ENCODE measurements at places on chromosomes 1 and 21. TPM values are rescaled to one million over a fixed set of nuclear protein-coding genes. Genes with fewer than 3 reads are reported as not detected.

C1orf226 gene
- 0.14 TPM for total RNA-seq

ZNF593OS gene
- total RNA-seq, result not detected

TSPEAR gene
- not detected for total RNA-seq

PPFIA4 gene
- 1.9 TPM for total RNA-seq

RPS27 gene
- total RNA-seq, result 1,502 TPM

VTCN1 gene
- not detected for total RNA-seq

VAV3 gene
- total RNA-seq, result 4.7 TPM

RUNX3 gene
- 136 TPM for total RNA-seq

FCRL1 gene
- total RNA-seq, result not detected

MSH4 gene
- 0.37 TPM for total RNA-seq

MATN1 gene
- total RNA-seq, result 0.31 TPM

JAM2 gene
- 1.4 TPM for total RNA-seq

TMEM39B gene
- total RNA-seq, result 20.3 TPM

SIPA1L2 gene
- total RNA-seq, result 10.8 TPM

WNT3A gene
- total RNA-seq, result 0.08 TPM

ATAD3C gene
- total RNA-seq, result 1.1 TPM

C1orf94 gene
- not detected for total RNA-seq

PLA2G2A gene
- total RNA-seq, result not detected

GBP5 gene
- 86.8 TPM for total RNA-seq

RGS8 gene
- total RNA-seq, result not detected

PCBP3 gene
- total RNA-seq, result 26.3 TPM

GRHL3 gene
- total RNA-seq, result not detected

ESPN gene
- total RNA-seq, result 1.9 TPM

DDR2 gene
- total RNA-seq, result 0.31 TPM

Data from activated naive CD4-positive, alpha-beta T cell treated with anti-CD3 and anti-CD28 coated beads, Interleukin-2, amount 50 U/mL, for 72 hours (primary cell).